Stimulated activated naive CD8-positive, alpha-beta T cell treated with anti-CD3 and anti-CD28 coated beads, Interleukin-15, Interleukin-2, amounts not matched to agents 100 U/mL and 50 U/mL, for 24 hours (primary cell): ENCODE measurements at places on chromosomes 3 and 15.

- no peak for DNase-seq
Measured at GRCh38 chr3:9099702-9100512, 136.6 kb upstream of the RAD18 start.

- no peak for DNase-seq
Measured at GRCh38 chr15:39125226-39125625, 455.7 kb upstream of the THBS1 start.

DNA sequence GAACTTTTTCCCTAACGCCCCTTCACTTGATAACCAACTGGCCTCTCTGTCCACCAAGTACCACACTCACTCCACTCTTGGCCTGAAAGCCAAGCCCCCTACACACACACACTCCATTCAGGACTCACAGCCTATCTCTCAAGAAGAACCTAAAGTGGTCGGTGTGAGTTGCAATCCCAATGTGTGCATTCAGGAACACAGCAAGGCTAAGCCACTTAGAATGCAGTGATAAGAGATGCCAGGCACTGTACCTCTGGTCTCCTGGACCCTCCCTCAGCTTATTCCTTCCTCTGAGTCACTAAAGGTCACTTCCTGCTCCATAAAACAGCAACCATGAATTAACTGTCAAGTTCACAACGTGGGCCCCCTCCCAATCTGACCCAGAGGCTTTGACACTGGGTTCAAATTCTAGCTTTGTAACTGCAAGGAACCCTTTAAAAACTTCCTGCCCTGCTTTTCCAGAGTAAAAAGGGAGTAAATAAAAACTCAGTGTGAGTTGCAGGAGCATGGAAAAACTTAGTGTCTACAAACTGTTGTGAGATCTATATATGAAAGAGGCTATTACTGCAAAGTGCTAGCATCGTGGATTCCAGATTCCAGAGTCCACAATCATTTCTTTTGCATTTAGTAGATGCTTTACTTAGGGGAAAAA is 17.6 kb upstream of the KCNMB3 start:
- no peak for DNase-seq

DNA sequence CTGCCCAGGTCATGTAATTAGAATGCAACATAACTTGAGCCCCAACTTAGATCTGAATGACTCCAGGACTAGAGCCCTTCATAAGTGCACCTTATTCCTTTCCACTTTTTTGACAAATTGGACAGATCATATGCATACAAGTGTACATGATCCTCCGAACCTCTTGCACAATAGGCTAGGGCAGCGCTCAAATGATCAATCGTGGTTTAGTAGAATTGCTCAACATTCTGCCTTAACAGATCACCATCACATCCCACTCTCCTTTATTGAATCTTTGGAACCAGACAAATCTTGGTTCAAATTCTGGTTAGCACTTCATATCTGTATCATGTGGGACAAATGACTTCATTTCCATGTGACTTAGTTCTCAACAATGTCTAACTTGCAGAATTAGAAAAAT is 106.8 kb upstream of the CDIN1 start:
- no peak for DNase-seq

- no peak for DNase-seq
Measured at GRCh38 chr3:131480116-131480515, 22.7 kb downstream of the MRPL3 start.

DNA sequence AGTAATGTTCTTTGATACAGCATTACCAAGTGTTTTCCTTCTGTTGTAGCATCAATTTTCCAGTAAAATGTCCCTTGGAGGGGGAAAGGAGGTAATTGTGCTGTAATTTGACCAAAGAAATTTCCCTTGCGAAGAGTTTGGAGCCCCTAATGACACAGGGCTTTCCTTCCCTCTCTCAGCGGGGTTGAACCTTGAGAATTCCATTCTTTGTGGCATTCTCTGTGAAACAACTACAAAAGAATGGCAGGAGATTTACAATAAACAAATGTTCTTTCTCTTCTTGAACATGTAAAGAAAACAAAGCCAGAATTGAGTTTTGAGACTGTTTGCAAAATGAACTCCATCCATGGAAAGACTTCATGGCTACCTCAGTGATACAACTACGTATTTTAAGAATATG is 53.4 kb downstream of the SIDT1 start:
- DNase-seq = no peak

DNA sequence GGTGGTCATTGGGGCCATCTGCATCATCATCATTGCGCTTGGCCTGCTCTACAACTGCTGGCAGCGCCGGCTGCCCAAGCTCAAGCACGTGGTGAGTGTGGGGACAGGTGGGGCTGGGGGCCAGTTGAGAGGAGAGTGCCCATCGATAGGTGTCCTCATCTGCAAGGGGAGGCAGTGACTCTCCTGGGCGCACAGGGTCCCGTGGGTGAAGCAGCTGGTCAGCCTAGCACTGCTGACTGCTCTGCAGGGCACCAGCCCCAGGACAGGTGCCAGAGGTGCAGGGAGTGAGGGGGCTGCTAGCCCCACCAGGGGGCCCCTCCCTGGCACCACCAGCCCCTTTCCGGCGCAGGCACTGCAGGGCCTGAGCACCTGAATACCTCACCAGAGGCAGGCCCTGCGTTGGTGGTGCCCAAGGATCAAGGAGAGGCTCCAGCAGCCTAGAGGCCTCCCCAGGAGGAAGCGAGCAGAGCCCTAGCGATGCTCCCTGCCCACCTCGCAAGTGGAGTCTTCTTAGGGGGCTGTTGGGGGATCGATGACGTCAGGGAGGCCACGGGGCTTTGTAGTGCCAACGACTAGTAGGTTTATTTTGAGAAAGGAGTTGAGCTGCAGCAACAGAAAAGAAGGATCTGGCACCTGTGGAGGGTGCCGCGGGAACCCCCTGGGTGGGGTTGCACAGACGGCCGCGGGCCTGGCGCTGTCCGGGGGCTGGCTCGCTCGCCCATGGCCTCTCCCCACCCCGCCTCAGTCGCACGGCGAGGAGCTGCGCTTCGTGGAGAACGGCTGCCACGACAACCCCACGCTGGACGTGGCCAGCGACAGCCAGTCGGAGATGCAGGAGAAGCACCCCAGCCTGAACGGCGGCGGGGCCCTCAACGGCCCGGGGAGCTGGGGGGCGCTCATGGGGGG is 976 bp upstream of the ABTB1 start:
- DNase-seq = peak; percentile 49

DNA sequence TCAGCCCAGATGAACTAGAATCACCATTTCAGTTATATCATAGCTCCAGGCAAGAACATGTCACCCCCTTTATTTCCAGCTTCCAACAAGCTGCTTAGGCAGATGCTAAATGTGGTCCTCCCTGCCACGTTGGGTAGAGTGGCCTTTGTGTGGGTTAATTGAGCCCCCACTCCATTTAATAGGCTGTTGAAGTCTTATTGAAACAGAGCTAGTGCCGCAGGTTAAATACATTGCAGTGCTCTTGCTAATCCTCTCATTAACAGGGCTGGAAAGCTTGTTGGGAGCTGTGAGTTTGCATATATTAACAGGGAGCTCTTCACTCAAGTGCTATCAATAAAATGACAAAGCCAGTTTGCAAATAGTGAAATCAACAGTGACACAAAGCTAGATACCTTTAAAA is 248.4 kb upstream of the CMC1 start:
- DNase-seq = no peak

GRCh38 chr3:98733812-98734281 is 29.3 kb upstream of the ST3GAL6 start:
- DNase-seq = no peak

GRCh38 chr3:52983336-52983807 is 62.5 kb downstream of the SFMBT1 start:
- peak; percentile 72 for DNase-seq

GRCh38 chr3:29324180-29324651 is 43.3 kb downstream of the RBMS3 start:
- no peak for DNase-seq

DNA sequence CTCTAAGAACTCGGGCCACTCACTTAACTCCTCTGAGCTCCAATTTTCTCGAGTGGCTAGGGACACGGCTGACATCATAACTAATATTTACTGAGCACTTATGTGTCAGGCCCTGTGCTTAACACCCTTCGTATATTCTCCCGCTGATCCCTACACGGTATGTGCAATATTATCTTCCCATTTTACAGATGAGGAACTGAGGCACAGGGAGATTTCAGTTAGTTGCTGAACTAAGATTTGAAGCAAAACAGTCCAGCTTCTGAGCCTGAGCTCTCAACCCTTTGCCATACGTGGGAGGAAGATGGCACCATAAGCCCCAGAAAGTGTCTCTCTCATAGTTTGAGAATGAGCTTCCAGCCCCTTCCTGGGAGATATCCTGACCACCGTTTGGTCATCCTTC is 19.6 kb downstream of the FAH start:
- DNase-seq = no peak

DNA sequence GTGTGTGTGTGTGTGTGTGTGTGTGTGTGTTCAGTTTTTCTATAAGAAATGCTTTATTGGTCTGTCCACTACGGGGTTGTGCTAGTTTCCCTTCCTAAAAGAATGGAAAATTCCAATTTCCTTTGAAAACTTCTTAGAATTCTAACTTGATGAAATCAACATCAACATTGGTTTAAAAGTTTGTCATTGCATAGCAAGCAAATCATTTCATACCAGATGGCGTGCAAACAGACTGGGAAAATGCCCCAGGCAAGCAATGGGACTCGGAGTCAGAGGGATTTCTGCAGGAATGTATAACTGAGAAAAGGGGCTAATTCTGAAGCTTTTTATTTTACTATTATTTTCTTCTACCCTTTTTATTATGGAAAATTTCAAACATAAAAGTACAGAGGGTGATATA is 13.1 kb upstream of the DYNC1LI1 start:
- DNase-seq = no peak

DNA sequence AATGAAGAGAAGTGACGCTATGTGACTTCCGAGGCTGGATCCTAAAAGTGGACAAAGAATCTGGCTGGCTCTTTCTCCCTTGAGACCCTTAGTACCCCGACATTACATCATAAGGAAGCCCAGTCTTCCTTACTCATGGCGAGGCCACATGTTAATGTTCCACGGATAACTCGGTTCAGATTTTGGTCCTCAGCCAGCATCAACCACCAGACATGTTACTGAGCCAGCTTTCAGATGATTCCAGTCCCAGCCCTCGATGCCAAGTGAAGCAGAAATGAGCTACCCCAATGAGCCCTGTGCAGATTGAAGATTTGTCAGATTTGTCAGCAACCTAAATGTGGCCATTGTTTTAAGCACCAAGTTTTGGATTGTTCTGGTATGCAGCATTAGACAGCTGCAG is 46.6 kb downstream of the SLCO2A1 start:
- no peak for DNase-seq

GRCh38 chr3:73707772-73708171 is 83.0 kb upstream of the PDZRN3 start:
- DNase-seq = no peak

GRCh38 chr3:159852821-159853505 is 135.7 kb upstream of the IL12A start:
- no peak for DNase-seq

GRCh38 chr3:37502621-37503020 is 328.2 kb upstream of the LRRFIP2 start:
- DNase-seq = no peak

DNA sequence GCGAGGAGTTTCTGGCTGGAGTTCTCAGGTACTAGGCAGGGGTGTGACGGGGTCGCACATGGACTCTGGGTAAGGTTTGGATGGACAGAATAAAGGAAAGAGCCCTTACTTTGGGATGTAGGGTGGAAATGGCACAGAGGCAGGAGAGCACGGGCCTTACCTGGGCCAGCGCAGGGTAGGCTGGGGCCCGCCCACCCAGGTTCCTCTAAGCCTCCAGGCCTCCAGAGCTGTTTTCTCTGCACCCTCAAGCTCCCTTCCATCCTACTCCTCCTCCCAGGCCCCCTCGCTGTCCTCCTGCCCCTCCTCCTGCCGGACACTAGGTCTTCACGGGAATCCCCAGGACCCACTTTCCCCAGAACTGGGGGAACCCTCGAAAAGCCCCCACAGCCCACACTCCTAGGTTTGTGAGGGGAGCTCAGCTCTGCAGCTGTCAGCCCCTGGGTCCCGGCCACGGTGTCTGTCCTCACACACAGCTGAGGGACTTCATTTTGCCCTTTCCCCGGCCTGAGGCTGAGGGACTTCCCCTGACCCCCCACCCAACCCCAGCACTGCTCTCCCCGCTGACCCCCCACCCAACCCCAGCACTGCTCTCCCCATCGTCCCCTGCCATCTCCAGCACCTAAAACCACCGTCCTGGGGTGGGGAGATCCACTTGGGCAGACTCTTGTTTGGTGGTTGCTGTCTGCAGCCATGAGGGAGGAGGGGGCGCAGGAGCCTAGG is 53.0 kb upstream of the PCSK6 start:
- no peak for DNase-seq

GRCh38 chr15:90680371-90680935 is 36.7 kb upstream of the BLM start:
- DNase-seq = no peak

GRCh38 chr3:153166206-153166605 is 4.2 kb downstream of the RAP2B start:
- no peak for DNase-seq

DNA sequence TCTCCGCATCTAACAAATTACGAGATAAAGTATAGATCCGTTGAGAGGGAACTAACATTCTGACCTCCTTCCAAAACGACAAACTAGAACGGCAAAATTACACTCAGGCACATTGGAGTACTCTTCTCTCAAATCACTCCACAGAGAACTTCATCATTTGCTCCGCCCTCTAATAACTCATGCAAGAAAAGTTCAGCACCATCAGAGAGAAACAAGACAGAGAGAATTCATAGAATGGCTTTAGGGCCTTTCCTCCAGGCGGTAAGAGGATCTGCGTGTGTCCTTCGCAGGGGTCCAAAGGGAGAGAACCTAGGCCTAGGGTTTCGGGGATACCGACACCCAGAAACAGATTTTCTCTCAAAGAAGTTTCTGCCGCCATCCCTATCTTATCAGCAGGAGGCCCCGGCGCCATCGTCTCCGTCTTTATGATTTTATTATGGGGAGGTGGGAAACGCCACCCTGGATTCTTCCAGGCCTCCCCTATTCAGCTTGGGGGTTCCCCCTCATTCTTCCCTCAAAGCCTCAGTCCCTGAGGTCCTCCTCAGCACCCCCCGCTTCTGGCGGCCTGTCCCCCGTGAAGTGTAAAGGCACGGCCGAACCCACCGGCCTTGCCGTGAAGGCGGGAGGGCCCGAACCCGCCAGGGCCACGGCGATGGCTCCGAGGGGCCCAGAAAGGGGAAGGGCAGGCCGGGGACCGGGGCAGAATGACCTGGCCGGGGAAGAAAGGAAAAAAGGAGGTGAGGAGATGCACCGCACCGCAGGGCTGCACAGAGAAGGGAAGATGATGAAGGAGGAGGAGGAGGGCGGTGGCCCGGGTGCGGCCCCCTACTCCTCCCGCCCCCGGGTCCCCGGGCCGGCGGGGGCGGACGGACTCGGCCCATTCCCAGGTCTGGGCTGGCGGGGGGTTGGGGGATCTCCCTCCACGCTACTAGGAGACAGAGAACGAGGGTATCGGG is 768 bp downstream of the UBXN7 start:
- peak; percentile 39 for DNase-seq

- peak; percentile 94 for DNase-seq
Measured at GRCh38 chr15:74787251-74788041, 5.6 kb downstream of the CSK start.

GRCh38 chr3:10926811-10927521 is 65.6 kb upstream of the SLC6A1 start:
- no peak for DNase-seq

GRCh38 chr15:65423976-65424679 is 1.4 kb upstream of the IGDCC4 start:
- no peak for DNase-seq

GRCh38 chr15:101381671-101382212 is 86.7 kb upstream of the SNRPA1 start:
- no peak for DNase-seq
